HFFc6 (cell line): ENCODE measurements at places on chromosomes 7 and 10.

GRCh38 chr7:121076350-121077164, 88.0 kb downstream of the CPED1 start:
- peak; percentile 79 for DNase-seq

DNA sequence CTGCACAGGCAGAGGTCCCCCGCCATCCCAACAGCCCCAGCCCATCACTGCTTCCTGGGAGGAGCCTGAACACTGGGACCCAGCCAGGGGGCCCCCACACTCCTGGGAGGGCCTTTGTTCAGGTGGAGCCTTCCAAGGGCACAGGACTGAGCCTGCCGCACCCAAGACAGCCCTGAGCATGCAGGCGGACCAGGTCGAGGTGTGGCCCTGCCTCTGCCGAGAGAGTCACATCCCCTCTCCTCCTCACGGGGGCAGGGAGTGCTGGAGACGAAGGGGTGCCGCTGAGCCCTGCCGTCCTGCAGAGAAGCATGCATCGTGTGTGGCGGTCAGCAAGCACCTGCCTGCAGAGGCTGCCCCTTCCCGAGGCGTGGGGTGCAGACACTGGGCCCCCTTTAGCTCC, 7.3 kb upstream of the MAFK start:
- no peak for DNase-seq

GRCh38 chr10:125134916-125135770, 25.2 kb downstream of the CTBP2 start:
- DNase-seq = no peak

DNA sequence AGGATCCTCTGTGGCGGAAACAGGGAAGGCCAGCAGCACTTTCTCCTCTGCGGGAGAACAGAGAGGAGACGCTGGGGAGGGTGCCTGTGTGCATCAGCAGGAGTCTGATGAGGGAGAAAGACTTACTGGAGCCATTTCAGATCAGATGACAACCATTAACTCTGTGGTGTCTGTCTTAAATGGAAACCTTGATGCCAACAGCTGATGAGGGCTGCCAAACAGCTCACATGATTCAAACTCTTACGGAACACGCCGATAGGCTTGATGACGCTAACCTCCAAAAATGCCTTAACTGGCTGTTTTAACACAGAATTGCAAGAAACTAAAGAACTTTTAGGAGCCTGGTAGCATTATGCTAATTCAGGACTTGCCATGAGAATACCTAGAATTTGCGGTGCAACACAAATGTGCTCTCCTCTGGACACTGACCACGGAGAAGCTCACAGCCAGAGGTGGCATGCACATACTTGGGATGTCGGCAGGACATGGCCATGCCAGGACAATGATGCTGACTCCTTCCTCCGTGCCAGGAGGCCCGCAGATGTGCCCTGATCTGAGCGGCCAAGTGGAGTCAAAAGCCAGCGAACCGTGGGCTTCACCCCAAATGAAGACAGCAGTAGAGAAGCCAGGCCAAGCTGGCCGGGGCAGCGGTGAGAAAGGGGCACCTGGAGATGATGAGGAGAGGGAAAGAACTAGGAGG, 154.9 kb downstream of the ZMYND11 start:
- DNase-seq = no peak

- DNase-seq = no peak
Measured at GRCh38 chr10:97943294-97943693, 87.1 kb downstream of the CRTAC1 start.

DNA sequence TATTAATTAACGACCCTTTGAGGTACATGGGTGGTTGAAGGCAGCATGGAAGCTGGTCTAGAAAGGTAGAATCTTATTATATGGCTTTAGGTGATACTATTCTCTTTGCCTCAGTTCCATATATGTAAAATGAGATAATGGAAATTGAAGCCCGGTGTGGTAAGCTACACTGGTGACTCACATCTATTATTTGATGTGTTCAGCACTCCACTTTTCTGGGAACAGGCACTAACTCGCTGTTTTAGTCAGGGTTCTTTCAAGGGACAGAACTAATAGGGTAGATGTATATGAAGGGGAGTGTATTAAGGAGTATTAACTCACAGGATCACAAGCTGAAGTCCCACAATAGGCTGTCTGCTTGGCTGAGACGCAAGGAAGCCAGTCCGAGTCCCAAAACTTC, 4.4 kb upstream of the TRUB1 start:
- DNase-seq = no peak

GRCh38 chr7:142787034-142787768, 16.4 kb downstream of the PRSS2 start:
- DNase-seq = no peak

GRCh38 chr7:8699875-8700624, 266.6 kb downstream of the NXPH1 start:
- no peak for DNase-seq

DNA sequence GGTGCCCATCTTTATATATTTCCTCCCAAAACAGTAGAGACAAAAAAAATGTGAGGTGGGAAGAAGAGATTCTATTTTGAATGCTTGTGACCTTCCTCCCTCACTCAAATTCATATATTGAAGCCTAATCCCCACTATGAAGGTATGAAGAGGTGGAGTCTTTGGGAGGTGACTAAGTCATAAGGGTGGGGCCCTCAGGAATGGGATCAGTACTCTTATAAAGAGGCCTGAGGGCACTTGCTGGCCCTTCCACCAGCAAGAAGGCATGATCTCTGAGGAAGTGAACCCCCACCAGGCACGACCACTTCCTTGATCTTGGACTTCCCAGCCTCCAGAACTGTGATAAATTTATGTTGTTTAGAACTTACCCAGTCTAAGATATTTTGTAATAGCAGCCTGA, 517.2 kb upstream of the CNTNAP2 start:
- no peak for DNase-seq

GRCh38 chr7:48388911-48389310, 217.7 kb downstream of the ABCA13 start:
- no peak for DNase-seq

GRCh38 chr7:107210400-107210799, 41.6 kb downstream of the HBP1 start:
- DNase-seq = no peak

DNA sequence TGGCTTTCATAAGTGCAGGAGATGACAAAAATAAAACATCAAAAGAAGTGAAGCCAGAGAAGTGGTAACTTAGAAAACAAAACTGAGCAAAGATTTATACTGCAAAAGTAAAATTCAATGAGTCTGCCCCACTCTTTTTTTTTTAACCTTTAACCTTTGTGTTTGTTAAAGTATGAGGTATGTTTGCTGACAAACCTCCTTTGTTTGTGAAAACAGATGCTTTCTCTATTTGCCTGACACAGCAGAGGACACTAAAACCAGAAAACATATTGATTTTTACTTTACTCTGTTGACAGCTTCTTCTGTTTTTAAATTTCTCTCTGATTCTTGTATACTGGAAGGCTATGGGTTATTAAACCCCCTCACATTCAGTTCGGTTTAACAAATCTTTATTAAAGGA, 57.6 kb downstream of the SGMS1 start:
- DNase-seq = no peak

DNA sequence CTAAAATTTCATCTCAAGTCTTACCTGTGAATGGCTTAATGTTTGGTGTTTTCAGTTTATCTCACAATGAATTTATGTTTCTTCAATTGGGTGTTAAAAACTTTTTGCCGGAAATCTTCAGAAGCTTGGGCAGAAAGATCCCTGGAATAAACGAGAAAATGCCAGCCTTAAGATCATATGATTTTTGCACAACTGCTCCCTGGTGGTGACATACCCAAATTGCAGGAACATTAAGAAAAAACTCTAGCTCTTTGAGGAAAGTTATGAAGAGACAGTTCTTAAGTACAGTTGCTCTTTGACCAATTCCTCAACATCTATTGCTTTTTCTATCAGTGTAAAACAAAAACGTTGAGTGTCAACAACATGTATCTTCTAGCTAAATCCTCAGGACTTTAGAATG, 48.2 kb upstream of the CREB5 start:
- DNase-seq = no peak

DNA sequence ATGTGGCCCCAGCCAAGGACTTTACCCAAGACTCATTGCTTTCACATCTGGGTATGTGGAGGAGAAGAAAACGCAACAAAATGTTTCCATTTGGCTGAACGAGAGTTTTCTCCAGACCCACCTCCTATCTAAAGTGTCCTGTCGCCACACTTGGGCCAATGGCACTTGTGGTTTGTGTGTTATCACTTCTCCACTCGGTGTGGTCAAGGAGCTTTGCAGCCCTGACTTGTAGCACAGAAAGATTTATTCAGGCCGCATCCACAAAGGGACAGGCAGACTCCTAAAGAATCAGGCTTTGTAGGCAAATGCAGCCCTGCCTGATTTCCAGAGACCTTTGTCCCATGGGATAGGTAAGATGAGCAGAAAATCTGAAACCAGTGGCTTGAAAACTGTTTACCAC, 12.8 kb upstream of the LRRC4 start:
- no peak for DNase-seq

- DNase-seq = peak; percentile 34
Measured at GRCh38 chr7:1922071-1922869, 252.2 kb downstream of the ELFN1 start.

DNA sequence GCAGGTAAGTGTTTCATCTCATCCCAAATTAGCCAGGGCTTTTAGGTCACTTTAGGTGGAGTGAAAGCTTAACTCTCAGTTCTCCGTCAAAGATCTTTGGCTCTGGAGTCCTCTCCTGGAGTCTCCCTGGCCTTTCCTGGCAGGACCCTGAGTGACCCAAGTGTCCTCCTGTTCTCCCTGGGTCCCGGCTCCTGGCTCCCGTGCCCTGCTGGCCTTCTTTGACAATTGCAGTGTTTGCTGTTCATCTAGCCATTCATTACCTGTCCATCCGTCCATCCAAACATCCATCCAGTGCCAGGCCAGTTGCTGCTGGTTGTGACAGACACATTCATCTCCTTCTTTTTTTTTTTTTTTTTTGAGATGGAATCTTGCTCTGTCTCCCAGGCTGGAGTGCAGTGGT, 6.2 kb upstream of the TPST1 start:
- DNase-seq = no peak

DNA sequence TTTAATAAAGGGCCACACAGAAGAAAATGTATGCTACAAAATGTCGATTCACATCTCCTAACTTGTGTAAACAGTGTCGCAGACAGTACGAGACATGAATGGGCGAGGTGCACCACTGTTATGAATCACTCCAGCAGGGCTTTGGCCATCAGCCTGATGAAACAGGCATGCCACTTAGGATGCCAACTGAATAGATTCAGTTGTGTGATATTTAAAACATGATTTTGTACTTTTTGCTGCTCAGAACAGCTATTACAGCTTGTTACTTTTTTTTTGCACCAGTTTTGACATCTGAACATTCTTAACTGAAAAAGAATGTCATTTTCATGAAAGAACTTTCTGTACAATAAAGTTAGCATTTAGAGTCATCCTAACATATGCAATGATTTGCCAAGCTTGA, 138.1 kb downstream of the VTI1A start:
- DNase-seq = peak; percentile 25

- no peak for DNase-seq
Measured at GRCh38 chr7:613442-614140, 93.9 kb upstream of the PDGFA start.

GRCh38 chr10:4453950-4454349, 372.1 kb upstream of the AKR1E2 start:
- DNase-seq = no peak
